HS-5 (cell line): ENCODE measurements at places on chromosomes 11 and 22.

GRCh38 chr11:46597155-46597554 is 3.3 kb upstream of the AMBRA1 start:
- DNase-seq: no peak

- no peak for DNase-seq
These were observed 68.7 kb upstream of the NECTIN1 start for GRCh38 chr11:119797736-119798135.

DNA sequence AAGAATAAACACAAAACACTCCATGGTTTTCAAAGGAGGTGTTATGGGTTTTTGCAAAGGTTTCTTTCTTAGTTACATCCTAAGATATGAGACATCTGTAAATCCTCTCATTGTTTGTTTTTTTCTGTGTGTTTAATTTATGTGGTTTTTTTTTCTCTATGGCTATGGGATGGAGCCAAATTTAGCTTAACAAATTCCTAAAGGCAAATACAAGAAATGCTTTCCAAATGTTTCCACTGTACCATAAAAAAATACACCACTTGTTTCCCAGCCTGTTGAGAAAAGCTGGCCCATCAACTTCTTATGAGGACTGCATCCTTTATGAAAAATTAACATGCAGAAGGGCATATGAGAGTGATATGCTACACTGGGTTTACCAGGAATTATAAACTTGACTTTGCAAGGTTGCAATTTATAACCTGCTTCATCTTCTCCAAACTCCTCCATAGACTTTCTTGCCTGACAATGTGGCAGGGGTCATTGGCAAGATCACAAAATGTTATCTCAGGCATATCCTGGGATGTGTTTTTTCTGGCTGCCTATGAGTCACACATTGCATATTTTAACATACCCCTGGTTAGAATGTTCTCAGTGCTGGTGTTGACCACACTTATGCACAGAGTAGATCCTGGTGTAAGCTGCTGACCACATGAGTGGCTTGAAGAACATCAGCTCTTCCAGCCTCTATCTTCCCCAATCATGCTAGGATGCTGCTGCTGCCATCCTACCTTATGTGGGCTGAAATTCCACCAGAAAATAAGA is 137.6 kb upstream of the TTC12 start:
- peak; percentile 71 for DNase-seq

DNA sequence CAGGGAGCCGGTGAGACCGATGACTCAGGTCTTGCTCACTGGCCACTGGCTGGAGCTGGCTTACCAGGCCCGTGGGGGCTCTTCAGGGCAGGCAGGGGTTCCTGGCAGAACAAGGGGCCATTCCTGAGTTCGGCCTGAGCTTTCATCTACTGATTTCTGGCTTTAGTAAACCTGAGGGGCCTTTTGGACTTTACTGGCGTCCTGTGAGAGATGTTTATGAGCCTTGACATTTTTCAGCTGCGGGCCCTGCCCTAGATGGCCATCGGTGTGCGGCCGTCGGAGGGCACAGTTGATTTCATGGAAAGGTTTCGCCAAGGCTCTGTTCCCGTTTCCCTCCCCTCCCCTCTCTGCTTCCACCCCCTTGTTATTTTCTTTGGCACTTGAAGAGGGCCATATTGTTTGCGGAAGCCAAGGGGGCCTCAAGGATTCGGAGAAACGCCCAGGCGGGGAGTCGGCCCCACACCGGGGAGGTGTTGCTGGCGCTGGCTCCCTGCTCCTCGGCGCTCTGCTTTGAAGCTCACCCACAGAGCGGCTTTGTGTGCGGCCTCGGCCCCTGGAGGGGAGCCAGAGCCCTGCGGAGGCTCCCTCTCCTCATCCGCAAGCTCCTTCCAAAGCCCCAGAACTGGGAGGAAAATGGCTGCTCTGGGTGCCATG is 17.7 kb downstream of the ELF5 start:
- DNase-seq: no peak

GRCh38 chr22:30453731-30454510 is 17.9 kb downstream of the SEC14L3 start:
- no peak for DNase-seq

- DNase-seq: peak; percentile 34
These were observed 24.2 kb upstream of the FLI1 start for GRCh38 chr11:128669506-128670270.

- no peak for DNase-seq
These were observed 435.4 kb downstream of the BRD1 start for GRCh38 chr22:49392247-49392646.

DNA sequence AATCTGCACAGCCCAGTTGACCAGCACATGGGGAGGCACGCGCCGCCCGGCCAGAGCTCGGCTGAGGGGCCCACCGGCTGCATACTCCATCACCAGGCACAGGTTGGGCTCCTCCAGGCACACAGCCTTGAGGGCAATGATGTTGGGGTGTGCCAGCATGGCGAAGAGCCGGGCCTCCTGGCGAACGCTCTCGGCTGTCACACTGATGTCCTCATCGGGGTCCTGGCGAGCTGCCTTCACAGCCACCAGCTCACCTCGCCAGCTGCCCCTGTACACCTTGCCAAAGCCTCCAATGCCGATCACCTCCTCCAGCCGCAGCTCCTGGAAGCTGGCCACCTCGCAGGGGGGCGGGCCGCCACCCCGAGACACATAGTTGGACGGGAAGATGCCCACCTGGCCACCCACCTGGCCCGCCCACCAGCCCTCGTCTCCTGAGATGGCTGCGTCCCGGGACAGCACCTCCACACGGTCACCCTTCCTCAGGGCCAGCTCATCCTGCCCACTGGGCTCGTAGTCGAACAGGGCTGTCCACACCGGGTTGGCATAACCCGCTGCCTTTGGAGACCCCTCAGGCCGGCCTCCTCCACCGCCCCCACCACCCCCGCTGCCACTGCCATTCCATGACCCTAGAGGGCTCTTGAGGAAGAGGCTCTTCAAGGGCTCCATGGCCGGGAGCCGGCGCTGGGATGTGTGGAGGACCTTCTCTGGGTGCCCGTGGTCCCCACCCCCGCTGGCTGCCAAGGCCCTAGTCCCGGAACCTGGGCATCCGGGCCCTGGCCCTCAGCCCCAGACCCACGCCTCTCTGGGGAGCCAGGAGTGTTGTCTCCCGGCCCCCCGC is 711 bp downstream of the MAP3K11 start:
- DNase-seq: no peak

DNA sequence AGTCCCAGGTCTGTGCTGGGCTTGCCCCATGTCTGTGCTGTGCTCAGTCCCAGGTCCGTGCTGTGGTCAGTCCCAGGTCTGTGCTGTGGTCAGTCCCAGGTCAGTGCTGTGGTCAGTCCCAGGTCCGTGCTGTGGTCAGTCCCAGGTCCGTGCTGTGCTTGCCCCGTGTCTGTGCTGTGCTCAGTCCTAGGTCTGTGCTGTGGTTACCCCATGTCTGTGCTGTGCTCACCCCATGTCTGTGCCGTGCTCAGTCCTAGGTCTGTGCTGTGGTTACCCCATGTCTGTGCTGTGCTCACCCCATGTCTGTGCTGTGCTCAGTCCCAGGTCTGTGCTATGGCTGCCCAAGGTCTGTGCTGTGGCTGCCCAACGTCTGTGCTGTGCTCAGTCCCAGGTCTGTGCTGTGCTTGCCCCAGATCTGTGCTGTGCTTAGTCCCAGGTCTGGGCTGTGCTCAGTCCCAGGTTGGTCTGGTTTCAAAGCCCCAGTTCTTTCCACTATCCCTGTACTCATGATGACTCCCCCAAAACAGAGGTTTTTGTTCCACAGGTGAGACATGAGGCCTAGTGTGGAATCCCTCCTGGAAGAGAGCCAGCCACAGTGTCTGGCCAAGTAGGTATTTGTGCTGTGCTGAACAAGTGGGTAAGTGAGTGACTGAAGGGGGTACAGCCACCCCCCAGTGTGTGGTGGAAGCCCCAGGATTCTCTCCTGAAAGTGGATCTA is 34.8 kb downstream of the IRAG1 start:
- DNase-seq: no peak

DNA sequence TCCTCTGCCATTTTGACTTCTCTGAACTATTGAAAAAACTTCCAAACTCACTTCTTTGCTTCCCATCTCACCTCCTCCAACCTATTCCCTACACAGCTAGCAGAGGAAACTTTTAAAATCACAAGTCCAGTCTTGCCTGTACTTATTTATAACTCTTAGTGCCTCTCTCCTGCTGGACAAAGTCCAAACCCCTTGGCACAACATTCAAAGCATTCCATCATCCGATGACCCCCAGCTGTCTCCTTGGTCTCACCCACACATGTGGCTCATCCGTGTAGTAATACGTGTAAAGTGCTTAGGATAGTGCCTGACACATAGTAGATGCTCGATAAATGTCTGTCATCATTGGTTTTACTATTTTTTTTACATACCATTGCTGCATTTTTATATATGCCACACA is 101.4 kb downstream of the PARVA start:
- no peak for DNase-seq

DNA sequence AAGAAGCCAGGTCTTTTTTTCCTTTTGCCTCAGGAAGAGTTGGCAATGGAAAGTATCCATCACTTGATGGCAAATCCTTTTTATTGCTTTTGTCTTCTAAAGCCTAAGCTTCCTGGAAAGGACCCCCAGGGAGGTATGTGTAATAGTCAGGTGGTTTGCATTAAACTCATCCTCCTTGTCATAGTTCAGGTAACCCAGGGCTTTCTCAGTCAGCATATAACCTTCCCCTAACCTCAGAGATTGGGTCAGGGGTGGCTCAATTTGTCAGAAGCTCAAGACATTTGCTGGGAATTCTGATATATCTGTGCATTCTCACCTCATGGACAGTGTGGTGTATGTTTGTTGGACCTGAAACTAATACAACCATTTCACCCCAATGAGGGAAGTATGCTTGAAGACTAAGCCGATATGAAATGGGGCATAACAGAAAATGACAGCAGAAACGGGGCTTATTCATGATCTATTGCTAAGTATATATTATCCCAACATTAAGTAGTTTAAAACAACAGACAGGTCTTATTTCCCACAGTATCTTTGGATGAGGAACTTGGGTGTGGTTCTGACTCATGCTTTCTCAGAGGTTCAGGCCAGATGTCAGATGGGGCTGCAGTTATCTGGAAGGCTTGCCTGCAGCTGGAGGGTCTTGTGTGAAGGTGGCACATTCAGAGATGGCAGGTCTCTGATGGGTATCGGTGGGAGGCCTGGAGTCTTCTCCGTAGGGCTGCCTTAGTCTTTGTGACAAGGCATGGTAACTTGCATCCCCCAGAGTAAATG is 135.8 kb upstream of the SPON1 start:
- DNase-seq: peak; percentile 31

GRCh38 chr11:73263640-73264039 is 8.5 kb upstream of the P2RY6 start:
- DNase-seq: no peak

DNA sequence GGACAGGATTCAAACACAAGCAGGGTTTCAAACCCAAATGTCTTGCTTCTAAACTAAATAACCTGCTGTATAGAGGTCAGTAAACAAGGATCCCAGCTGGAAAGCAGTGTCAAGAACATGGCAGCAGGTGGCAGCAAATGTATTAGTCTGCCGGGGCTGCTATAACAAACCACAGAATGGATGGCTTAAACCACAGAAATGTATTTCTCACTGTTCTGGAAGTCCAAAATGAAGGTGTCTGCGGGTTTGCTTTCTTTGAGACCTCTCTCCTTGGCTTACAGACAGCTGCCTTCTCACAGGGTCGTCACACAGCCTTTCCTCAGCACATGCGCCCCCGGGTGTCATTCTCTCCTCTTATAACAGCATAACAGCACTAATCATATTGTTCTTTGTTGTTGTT is 65.1 kb upstream of the LRRC55 start:
- peak; percentile 10 for DNase-seq

GRCh38 chr11:44623731-44624491 is 58.4 kb downstream of the CD82 start:
- no peak for DNase-seq

DNA sequence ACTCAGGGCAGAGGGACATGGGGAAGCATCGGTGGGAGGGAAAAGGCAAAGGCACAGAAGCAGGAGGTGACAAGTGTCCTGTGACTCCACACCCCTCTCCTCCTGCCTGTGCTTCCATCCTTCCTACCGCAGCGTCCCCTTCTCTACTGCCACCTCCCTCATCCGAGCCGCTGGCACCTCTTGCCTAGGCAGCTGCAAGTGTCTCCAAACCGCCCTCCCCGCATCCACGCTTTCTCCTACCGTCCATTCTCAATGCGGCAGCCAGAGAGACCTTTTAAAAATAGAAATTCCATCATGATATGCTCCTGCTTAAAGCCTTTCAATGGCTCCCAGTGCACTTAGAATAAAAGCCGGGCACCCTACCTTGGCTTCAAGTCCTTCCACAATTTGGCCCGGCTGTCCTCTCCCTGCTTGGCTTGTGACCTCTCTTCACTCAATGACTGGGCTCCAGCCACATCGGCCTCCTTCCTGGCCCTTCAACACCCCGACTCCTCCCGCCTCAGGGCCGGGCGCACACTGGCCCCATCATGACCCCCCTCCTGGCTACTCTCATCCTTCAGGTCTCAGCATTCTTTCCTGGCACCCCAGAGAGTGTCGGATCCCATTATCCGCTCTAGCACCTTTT is 16.5 kb downstream of the LRRC10B start:
- no peak for DNase-seq

- no peak for DNase-seq
These were observed 10.5 kb downstream of the PIWIL3 start for GRCh38 chr22:24763872-24764485.

GRCh38 chr11:71247551-71248250 is 4.7 kb downstream of the SHANK2 start:
- no peak for DNase-seq

DNA sequence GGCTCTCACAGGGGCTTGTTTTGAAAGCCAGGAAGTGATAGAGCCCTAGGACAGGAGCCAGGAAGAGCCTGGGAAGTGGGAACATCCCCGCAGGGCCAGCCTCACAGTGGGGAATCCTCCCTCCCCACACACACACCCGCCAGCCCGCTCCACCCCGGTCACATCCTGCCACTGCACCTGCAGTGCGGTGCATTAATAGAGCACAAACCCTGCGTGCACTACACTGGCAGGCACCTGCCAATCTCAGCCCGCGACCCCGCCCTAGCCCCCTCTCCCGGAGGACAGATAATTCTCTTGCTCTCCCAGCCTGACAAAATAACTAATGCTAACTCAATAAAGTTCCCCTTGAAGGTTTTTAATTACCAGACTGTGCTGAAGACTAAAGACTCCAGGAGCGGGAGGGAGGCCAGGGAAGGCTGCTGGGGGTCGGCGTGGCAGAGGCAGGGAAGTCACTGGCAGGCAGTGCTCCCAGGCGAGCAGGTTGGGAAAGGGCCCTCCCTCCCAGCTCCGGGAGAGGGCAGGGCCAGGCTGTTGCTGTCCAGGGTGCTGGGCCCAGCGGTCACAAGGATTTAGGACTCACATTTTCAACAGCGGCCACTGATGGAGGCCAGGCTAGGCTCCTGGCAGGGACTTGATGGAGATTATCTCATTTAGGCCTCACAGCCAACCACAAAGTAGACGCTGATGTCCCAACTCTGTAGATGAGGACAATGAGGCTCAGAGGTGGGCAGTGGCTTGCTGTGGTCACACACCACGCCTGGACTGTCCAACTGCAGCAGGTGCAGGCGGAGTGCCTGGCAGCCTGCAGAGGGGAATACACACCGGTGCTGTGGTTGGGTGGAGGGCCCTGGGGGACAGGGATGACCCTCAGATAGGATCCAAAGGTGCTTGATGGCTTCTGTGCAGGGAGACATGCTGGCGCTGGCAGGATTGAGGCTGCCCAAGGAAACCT is 23.9 kb upstream of the TCF20 start:
- DNase-seq: no peak

- DNase-seq: no peak
These were observed 16.6 kb downstream of the SCUBE1 start for GRCh38 chr22:43326331-43327156.
